Nephron progenitor cell (in vitro differentiated cells): ENCODE measurements at places on chromosomes 12 and 14.

GRCh38 chr12:120961604-120962531 lies 16.5 kb upstream of the HNF1A start:
- DNase-seq = peak; percentile 41

- no peak for DNase-seq
Observed at GRCh38 chr12:80041692-80042091, 57.6 kb upstream of the OTOGL start.

DNA sequence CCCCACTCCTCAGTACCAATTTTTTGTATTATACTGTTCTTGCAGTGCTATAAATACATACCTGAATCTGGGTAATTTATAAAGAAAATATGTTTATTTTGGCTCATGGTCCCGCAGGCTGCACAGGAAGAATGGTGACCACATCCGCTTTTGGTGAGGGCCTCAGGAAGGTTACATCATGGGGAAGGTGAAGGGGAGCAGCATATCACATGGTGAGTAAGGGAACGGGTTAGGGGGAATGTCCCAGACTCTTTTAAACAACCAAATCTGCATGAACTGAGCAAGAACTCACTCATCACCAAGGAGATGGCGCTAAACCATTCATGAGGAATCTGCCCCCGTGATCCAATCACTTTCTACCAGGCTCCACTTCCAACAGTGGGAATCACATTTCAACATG lies 40.0 kb downstream of the OSBPL8 start:
- no peak for DNase-seq

- DNase-seq = no peak
Observed at GRCh38 chr12:87311206-87311605, 718.0 kb downstream of the C12orf50 start.

GRCh38 chr12:38892087-38892786 lies 13.2 kb downstream of the CPNE8 start:
- no peak for DNase-seq

- peak; percentile 28 for DNase-seq
Observed at GRCh38 chr12:15979096-15980092, 68.3 kb downstream of the DERA start.

- no peak for DNase-seq
Observed at GRCh38 chr14:25828562-25828961, 769.3 kb downstream of the NOVA1 start.

DNA sequence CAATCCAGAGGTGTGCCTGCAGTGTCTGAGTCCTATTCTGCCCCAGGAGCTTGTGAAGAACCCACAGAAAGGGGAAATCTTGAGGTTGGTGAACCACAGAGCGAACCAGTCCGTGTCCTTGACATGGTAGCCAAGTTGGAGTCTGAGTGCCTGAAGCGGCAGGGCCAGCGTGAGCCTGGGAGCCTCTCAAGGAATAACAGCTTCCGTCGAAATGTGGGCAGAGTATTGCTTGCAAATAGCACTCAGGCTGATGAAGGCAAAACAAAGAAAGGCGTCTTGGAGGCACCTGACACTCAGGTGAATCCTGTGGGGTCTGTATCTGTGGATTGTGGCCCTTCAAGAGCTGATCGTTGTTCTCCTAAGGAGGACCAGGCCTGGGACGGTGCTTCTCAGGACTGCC lies 60.5 kb downstream of the ATG14 start:
- DNase-seq = no peak

DNA sequence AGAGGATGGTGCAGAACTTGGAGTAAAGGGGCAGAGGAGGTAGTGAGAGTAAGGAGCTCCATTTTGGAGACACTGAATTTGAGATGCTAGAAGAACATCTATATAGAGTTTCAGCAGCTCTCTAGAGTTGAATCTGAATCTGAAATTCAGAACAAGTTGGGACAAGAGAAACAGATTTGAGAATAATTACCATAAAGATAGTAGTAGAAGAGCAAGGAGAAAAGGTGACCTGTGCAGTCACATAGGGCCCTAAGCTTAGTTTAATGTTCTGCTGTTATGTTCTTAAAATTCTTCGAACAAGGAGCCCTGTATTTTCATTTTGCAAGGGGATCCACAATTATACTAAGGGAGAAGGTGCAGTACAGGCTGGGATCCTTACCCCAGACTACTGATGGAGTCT lies 7.4 kb downstream of the REM2 start:
- no peak for DNase-seq

DNA sequence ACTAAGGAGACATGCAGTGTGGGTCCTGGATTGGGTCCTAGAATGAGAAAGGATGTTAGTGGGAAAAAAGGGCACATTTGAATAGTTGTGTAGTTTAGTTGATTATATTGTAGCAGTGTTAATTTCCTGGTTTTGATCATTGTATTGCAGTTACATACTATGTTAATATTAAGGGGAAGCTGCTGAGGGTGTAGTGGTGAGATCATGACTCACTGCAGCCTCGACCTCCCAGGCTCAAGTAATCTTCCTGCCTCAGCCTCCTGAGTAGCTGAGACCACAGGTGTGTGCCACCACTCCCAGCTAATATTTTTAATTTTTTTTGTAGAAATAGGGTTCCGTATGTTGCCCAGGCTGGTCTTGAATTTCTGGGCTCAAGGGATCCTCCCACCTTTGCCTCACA lies 21.7 kb downstream of the BORCS5 start:
- DNase-seq = no peak

DNA sequence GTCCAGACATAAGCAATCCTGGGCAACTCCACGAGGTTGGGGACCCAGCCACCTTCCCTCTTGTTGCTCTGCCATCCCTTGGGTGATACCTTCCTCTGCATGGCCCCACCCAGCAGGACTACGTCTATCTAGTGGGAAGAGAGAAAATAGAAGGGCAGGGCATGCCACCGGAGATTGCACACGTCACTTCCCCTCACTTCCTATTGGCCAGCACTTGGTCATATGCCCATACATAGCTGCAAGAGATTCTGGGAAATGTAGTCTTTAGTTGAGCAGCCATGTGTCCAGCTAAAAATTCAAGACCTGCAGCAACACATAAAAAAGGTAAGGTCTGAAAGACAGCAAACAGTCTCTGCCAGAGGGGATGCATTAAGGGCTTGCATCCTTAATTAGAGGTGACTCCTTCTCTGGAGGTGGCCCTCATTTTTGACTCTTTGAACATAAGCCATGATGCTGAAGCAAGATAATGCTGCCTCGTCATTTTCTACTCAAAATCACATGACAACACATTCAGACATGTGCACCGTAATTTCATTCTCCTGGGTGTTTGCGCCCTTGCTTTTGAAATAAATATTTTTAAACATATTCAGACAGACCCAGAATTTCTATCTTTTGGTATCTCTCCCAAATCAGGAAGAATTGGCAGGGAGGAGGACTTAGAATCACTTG lies 91.8 kb upstream of the PWP1 start:
- no peak for DNase-seq

DNA sequence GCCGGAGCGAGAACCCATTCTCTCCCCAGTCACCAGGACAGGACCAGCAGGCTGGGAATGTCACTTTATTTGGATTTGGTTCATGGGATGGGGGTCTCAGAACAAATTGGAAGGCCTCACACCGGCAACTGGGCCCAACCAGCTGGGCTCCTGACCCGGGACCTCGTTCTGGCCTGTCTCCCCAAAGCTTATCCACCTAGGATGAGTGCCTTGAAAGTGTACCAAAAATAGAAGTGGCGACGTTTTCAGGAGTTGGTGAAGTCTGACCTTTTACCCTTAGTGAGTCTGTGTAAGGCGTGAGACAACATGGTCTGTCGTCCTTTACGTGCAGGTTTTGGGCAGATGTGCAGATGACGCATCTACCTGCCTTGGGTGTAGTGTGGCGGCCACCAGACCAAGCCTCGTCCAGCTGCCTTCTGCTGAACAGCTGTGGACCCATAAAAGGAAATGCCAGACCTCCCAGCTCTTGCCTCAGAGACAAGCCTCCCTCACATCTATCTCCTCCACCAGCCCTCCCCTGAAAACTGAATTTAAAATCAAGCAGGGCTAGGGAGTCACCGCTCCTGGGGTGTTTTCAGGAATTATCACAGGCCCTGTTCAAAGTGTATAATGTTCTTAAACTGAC lies 36.6 kb upstream of the CLMN start:
- no peak for DNase-seq

GRCh38 chr14:61611880-61612630 lies 83.3 kb upstream of the HIF1A start:
- DNase-seq = no peak

DNA sequence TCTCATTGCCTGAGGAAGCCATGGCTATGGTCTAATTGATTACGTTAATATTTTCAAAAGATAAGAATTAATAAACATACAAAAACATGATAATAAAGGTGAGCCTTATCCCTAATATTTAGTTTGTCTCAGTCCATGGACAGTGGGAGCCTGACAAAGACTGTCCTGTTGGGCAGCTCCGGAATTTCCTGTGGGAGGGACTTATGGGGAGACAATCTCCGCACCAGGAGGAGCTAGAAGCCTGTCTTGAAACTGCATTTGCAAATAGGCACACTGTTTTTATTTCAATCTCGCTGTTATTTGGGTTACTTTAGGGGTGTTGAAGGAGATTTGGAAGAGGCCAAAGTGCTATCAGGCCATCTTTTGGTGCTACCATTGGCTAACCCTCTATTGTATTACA lies 50.8 kb upstream of the ZDHHC17 start:
- DNase-seq = no peak

DNA sequence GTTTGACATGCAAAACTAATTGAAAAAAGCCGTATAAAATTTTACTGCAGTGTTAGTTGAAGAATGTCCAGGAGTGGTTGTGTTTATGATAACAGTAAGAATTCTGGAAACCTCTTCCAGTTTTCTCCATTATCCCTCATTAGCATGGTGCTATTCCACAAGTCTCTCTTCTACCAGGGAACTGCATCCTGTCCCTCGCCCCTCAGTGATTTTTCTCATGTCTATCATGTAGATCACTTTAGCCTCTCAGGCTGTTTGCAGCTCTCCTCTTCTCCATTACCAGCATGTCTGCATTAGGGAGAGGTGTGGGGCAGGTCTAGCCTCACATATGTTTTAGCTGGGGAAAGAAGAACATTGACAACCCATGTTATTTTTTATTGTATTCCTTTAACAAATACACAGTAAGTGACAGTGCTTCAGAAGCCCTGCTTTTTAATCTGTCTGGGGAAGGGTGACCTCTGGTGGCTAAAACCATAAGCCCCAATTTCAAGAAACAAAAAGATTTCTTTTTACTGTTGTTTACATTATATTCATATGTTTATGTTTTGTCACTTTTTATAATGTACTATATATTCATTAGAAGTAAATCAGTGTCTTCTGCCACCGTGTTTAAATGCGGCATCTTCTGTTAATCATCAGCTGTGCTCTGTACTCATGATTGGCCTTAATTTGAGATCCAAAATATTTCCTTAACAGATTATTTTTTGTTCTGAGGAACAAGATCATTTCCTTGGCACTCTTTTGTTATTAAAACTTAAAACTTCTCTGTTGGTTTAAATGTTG lies 70.7 kb downstream of the RASSF8 start:
- peak; percentile 26 for DNase-seq

DNA sequence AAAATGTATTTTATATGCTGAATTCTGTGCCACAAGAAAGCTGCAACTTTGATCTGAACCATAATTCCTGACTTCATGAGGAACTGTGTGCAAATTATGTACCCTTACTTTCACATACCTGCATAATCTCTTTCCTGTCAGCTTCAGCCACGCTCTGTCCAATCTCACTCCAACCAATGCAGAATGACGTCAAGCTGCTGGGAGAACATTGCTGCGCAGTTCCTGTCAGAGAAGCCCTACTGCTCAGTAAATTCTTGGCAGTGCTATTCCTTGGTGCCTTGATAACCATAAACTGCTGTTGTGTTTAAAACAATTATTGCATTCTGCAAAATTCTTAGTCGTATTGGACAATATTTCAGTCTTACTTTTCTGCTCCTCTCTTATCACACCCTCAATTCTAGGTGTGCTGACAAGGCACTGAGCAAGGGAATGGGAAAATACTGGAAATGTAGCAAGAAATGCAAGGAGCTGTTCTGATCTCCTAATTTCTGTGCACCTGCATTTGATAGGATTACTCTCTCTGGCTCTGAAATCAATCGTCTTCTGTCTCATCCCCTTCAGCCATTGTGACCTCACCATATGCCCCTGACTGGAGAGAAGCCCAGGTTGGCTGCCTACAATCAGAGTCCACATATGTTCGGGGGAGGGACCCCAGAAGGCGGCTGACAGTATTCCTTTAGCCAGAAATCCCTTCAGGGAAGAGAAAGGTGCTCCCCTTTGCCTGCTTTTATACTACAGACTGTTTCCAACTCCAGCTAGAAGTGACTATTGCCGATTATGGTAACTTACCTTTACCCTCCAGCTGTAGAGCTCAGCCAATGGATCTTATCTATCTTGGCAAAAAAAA lies 274.9 kb upstream of the NOVA1 start:
- no peak for DNase-seq
